Tongue (tissue), 3 donors: ENCODE measurements at places on chromosomes 5 and 9. TPM values are rescaled to one million over a fixed set of nuclear protein-coding genes. Genes with fewer than 3 reads are reported as not detected.

ABCA1 gene
- 23.6 TPM for total RNA-seq

GRCh38 chr5:176743136-176743861, 67.1 kb upstream of the UNC5A start:
- DNase-seq, result no peak

GEMIN5 gene
- total RNA-seq, result 23.9 TPM

IFNK gene
- not detected for total RNA-seq

- no peak for DNase-seq
Measured at GRCh38 chr5:17829456-17829855, 195.2 kb downstream of the TAF11L14 start.

GPSM1 gene
- 27.0 TPM for total RNA-seq

DNA sequence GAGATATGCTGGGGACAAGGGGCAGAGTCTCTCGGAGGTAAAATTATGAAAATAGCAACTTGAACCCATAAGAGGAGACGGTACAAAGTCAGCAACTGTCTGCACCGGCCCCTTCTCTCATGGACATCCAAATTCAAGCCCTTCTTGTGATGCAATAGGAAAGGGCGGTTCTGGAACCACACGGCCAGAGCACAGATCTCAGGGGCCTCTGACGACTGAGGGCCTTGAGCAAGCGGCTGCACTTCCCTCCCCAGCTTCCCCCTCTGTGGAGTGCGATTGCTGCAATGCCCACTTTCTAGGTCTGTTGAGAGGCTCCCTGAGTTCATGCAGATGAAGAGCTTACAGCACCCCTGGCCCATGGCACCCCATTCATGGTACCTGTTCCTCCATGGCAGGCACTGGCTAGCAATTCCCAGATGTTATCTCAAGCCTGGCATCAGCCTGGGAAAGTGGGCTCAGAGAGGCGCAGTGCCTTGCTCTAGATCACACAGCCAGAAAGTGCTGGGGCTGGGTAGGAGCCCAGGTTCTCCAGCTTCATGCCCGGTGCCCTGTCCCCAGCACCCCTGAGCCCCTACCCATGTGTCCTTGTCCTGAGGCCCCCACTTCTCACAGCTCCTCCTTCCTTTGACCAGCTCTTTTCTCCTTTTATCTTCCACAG, 17.7 kb upstream of the CPLX2 start:
- no peak for DNase-seq

SLC27A6 gene
- total RNA-seq, result 11.2 TPM

GRCh38 chr5:109250533-109251329, 159.0 kb downstream of the PJA2 start:
- DNase-seq, result no peak

GRCh38 chr9:36993933-36994764, 39.9 kb downstream of the PAX5 start:
- no peak for DNase-seq

OR1J2 gene
- total RNA-seq, result not detected

DNA sequence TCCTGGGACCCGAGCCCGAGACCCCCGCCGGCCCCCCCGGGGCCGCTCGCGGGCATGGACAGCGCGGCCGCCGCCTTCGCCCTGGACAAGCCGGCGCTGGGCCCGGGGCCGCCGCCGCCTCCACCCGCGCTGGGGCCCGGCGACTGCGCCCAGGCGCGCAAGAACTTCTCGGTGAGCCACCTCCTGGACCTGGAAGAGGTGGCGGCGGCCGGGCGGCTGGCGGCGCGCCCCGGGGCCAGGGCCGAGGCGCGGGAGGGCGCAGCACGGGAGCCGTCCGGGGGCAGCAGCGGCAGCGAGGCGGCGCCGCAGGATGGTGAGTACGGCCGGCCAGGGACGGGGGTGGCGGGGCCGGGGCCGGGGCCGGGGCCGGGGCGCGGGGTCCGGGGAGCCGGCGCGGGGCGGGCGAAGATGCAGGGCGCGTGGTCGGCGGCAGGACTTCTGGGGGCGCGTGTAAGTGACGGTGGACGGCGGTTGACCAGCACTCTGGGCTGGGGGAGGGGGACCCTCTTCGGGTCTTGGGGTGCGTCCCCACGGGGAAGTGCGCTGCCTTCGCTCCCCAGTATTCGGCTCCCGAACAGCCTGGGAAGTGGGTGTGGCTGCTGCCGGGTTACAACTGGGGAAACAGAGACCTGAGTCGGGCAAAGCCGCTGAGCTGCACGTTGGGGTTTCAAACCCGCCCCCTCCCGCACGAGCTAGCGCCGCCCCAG, 520 bp downstream of the PRRX2 start:
- DNase-seq, result no peak

FGF10 gene
- 18.4 TPM for total RNA-seq

- no peak for DNase-seq
Measured at GRCh38 chr9:6628704-6629103, 16.8 kb downstream of the GLDC start.

GRCh38 chr5:170960567-170960966, 98.7 kb downstream of the RANBP17 start:
- DNase-seq, result no peak

DNA sequence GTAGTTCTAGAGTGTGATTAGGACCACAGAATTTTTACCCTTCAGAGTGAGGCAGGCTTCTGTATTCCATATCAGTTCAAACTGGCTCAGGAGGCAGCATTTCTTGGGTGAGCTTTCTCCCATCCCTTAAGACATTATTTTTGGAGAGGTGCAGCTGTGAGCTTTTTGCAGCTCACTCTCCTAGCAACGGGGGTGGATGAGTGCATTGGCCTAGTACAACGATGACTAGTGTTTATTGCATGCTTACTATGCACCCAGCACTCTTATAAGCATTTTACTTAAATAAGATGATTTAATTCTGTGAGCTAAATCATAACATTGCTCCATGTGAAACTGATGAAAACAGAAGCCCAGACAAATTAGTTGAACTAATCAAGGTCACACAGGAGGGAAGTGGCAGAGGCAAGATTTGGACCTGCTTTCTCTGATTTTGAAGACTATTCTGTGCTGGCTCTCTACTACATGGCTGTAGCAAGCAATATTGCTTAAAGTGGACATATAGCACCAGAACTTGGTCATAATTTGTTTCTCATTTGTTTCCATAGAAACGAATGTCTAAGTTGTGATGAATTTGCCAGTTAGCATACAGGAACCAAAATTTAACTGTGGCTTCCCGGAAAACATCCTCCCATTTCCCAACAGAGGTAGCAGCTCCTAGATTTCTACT, 372.1 kb upstream of the RIOK2 start:
- DNase-seq, result no peak

- DNase-seq, result no peak
Measured at GRCh38 chr9:134033516-134034214, 8.4 kb downstream of the BRD3OS start.

OTULINL gene
- total RNA-seq, result 4.4 TPM

DNA sequence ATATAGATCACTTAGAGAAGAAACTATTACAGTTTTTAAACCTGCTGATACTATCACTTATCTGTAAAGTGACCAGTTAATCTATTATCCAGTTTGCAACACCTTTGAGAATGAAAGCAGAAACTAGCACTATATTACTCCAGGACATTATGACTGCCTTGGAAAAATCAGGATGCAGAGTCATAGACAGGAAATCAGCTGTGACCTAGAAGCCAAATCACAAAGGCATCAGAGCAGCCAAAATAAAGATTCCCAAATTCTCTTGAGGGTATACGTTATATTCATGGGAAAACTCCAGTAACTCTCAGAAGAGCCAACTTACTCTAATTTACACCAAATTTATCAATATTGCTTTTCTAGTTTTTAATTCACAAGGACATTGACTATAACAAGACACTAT, 49.9 kb downstream of the CDO1 start:
- no peak for DNase-seq

GRCh38 chr5:131423056-131423455, 159.2 kb downstream of the CDC42SE2 start:
- DNase-seq, result peak; percentile 8
